ENCODE measurements at places on chromosomes 5 and 9.

DNA sequence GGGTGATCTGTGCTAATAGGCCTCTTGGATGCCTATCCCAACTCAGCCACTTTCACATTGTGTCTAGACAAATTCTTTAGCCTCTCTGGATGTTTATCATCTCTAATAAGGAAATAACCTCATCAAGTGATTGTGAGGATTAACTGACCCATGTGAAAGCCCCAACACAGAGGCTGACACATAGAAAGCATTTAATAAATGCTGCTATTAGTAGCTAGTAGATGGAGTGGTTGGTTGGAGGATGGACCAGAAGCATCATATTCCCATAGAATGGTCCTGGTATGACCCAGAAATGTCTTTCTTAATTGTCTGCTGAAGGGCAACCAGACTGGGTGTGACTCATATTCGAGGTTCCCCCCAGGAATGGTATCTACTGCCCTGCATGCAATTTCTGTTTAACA is 124.4 kb downstream of the PIK3R1 start:
- DNase-seq: peak; percentile 35

GRCh38 chr5:170232786-170233185 is at the start of gene C5orf58:
Gene C5orf58, plus strand, starts transcription at chr5:170232985. Its CDS starts 1,992 bp downstream, at chr5:170234977.
- DNase-seq: no peak

- DNase-seq: no peak
These were observed 8.8 kb downstream of the SLC26A2 start for GRCh38 chr5:149969181-149969930.

GRCh38 chr9:70924380-70924779 is 197.0 kb downstream of the TRPM3 start:
- DNase-seq: peak; percentile 88

DNA sequence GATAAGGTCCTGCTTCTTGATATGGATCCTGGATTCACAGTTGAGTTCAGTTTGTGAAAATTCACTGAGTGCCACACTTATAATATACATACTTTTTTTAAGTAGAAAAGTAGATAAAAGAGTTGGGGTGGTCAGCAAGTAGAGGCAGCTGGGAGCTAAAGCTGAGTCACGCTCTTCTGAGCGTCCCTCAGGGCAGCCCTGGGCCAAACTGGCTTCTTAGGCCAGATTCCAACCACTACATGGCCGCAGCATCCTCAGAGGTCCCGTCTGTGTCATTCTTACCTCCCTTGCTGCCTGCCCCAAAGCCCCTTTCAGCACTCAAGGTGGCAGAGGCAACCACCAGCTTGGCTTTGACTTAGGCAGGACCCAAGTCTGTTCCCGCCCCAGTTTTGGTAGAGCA is 123.3 kb upstream of the TBC1D2 start:
- DNase-seq: no peak

DNA sequence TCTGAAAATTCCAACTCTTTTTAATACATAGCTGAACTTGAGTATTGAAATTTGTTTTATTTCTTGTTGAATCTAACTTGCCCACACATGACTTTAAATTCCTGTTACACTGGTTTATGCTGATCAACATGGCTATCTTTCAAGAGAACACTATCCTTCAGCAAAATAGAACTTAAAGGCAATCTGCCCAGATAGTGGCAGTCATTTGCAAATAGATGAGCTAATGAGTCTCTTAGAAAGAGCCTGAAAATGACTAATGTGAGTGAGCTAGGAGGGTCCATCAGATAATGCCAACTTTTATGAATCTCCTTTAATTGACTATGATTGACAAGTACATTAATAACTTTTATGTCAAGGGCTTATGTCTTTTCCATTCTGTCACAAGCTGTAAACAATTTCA is 1360.8 kb upstream of the C9orf72 start:
- DNase-seq: no peak

GRCh38 chr5:39231705-39232525 is 12.6 kb upstream of the FYB1 start:
- no peak for DNase-seq

GRCh38 chr5:91126448-91126847 is 256.7 kb downstream of the ARRDC3 start:
- DNase-seq: peak; percentile 74

DNA sequence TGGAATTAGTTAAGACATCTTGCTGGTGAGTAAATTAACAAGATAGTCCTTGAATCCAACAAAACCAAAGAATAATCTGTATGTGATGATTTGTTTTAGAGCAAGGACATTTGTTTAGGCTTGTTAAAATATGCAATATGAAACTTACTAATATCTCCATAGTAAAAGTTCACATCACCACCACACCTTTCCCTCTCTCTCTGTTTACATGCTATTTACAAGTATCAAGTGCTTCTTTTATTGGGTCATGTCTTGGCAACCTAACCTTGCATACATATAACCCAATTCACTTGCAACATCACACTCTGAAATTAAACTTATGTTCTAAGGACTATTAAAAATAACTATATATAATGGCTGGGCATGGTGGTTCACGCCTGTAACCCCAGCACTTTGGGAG is 161.3 kb downstream of the CCDC192 start:
- no peak for DNase-seq

DNA sequence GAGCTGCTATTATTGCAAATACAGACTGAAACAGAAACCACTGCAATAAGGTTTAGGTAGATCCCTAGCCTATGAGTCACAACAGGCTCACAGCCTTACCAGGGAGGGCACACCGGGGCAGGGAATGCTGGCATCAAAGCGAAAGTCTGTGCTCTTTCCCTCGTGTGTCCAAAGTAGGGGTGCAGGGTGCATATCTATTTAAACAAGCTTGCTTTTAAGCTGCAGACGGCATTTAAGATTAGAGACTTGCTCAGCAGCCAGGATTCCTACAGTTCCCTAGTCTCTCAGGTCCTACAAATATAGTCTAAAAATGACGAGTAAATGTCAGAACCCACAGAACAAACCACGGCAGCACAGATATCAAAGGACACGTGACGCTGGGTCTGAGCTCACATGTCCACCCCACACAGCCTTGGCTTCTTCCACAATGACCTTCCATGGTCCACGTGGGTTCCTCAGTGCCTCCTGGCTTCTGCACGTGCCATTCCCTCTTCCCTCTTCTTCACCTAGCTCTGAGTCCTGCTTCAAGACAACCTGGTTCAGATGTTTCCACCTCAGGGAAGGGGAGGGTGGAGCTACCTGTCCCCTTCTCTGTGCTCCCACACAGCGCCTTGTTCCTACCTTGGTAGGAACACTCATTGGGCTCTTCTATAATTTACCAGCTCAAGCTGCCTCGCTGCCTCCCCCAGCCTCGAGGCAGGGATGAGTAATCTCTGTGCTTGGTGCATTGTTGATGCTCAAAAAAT is 193.2 kb downstream of the MAPKAP1 start:
- DNase-seq: peak; percentile 61

- DNase-seq: no peak
These were observed 135.4 kb upstream of the MAP1B start for GRCh38 chr5:71971862-71972261.

- no peak for DNase-seq
These were observed 74.7 kb upstream of the ANXA1 start for GRCh38 chr9:73076970-73077369.

- DNase-seq: no peak
These were observed 3.4 kb upstream of the CNTRL start for GRCh38 chr9:121071370-121071755.

DNA sequence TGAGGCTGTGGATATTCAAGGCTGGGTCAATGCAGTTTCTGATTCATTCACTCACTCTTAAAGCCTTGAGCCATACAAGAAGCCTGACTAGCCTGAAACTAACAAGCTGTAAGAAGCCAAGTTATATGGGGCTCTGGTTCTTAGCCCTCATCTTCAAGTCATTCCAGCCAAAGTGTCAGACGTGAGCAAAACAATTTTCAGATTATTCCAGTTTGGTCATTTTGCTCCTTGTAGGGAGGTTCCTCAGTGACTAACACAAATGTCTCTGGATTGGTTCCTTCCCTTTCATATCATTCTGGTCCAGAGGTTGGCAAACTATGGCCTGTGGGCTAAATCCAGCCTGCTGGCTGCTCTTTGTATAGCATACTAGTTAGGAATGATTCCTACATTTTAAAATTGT is 12.5 kb upstream of the SHOC1 start:
- no peak for DNase-seq

DNA sequence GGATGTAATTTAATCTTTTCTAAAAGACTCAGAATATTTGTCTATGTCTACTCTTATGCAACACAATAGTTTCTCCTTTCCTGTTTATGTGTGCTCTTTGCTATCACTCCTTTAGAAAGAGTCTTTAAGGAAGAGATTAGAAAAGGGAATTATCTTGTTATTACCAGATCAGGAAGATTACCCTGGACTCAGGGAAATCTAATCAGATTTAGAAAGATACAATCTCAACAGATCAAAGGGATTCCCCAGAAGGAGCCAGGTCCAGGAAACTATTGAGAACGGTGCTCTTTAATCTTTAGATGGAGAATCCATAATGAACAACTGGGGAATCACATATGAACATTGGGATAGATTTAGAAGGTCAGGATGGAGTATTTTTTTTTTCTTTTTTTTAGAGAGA is 32.4 kb upstream of the ZFR start:
- no peak for DNase-seq

DNA sequence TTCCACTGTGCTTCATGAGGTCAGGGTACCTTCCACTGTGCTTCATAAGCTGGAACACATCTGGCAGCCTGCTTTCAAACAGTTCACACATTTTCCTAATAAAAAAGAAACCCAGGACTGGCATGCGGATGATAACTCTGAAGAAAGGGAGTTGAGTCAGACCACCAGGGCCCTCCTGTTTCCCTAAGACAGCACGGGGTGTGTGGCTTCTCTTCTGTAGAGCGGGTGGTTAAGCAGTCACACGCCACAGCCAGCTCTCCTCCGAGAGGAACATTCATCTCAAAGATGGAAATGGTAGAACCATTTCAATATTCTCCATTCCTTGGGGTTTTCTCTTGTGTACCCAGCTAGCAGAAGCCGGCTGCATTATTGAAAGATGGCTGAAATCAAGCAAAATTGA is 128.1 kb upstream of the LMX1B start:
- DNase-seq: no peak

DNA sequence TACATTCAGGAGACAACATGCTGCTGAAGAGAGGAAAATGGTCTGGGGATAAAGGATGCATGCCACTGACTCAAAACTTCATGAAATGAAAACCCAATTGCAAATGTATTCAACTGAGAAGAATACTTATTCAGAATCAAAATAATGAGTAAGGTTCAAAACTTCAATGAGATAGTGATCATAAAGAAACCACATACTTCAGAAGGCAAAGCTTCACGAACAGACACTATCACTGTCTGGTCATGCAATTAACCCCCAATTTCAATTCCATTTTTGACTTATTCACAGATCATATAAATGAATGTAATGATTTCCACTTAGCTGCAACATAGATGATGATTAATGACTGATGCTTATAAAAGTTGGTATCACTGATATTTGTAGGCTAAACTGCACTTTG is 33.0 kb upstream of the CTNNAL1 start:
- DNase-seq: peak; percentile 28

- no peak for DNase-seq
These were observed 2.3 kb downstream of the WHRN start for GRCh38 chr9:114503009-114503408.

GRCh38 chr9:124255222-124255621 is 2.5 kb upstream of the NEK6 start:
- DNase-seq: no peak

DNA sequence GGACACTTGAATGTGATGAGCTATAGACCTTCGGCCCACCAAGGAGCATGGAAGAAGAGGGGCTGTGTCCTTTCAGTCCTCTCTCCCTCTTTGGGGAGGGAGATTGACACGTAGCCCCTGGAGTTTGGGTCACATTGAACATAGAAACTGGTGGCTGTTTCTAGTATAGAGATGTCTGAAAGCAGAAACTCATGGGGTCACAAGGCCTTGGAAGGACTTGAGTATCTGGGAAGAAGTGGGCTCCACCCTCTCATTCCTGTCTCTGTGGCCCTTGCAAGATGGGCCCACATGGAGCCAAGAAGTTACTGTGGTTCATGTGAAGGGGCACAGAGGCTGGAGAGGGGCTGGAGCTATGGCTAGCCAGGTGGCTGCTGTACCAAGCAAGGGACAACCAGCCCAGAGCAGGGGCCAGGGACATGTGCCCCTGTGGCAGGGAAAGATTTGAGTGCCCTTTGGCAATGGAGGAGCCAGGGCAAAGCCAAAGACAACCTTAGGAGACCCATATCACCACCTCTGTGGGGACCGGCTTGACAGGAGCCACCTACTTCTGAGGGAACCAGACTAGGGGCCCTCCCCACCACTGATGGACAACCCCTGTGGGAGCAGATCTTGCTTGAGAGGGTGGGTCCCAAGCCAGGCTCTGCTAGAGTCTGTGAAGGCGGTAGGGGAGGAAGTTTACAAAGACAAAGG is 12.8 kb upstream of the ANGPTL2 start:
- no peak for DNase-seq

DNA sequence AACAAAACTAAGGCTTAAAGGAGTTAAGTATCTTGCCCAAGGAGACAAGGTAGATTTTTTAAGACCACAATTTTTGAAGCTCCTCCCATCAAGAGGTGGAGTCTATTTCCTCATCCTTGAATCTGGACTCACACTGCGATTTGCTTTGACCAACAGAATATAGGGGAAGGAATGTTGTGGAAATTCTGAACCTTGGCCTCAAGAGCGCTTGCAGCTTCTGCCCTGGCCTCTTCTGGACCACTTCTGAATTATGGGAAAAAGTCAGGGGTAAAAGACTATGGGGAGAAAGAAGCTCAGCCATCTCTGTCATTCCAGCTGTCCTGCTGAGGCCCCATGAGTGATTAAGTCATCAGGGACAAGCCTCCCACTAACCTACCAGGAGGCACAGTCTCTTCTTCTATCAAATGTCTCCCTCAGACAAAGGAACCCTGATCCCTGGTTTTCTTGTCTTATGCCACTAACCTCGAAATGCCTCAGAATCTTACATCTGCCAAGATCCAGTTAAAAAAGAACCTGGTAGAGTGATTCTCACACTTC is 25.9 kb downstream of the MAPKAP1 start:
- no peak for DNase-seq

- DNase-seq: no peak
These were observed 195.9 kb upstream of the TRIM32 start for GRCh38 chr9:116491219-116491618.

DNA sequence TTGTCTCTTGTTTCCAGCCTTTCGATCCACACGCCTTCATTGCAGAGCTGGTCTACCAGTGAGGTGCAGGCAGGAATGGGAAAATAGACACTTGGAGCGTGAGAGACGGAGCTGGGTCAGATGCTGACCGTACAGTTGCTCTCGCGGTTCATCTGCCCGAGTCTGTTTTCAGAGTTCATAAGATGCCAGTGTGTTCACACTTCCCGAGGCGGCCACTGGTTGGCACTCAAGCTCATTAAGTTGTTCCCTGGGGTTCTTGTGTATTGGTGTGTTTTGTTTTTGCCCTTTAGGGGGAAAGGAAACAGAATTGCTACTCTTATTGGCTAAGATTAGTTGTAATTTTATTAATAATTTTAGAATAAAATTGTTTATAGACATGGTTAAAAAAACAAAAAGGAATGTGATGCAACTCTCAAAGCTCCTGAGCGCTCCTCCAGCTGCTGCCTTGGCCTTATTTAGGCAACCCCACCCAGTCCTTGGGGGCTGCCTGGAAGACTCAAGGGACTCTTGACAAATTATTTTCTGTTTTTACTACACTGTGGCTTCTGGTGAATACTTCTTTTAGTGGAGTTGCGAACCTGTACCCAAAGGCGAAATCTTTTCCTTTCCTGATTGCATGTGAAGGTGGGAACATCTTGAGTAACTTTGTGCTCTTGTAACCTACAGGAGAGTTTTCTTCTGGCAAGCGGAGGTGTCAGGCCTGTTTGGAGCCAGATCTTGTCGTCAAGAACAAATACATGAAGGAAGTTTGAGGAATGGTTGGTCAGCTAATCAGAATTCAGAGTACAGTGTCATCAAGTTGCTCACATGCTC is 146.1 kb downstream of the MAST4 start:
- no peak for DNase-seq

GRCh38 chr9:10366171-10366779 is 246.5 kb downstream of the PTPRD start:
- peak; percentile 1 for DNase-seq
